ENCODE measurements at places on chromosomes 11 and 22.

DNA sequence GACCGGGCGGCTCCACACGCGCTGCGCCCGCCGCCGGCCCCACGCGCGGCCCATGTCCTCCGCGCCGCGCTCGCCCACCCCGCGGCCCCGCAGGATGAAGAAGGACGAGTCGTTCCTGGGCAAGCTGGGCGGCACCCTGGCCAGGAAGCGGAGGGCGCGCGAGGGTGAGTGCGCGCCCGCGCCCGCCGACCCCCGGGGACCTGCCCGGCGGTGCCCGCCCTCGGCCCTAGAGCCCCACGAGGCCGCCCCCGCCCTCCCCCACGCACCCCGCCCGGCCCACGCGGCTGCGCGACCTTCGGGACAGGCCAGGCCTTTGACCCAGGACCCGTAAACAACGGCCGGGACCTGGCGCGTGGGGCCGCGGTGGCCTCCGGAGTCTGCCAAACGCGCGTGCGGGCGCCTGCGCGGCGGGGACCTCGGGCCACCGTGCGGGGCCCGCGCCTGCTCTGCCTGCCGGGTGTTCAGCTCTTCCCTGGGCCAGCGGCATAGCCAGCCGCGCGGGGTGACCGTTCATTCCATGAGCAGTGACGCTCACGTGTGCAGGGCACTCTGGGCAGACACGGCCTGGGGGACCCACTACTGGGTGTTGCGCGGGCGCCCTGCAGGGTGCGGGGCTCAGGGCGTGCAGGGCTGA is at the start of gene PARVB:
Gene PARVB (plus strand): TSS at position 15 of the 634 bp plus-strand sequence. CDS start 38 bp downstream, at position 53.
- no peak for DNase-seq

DNA sequence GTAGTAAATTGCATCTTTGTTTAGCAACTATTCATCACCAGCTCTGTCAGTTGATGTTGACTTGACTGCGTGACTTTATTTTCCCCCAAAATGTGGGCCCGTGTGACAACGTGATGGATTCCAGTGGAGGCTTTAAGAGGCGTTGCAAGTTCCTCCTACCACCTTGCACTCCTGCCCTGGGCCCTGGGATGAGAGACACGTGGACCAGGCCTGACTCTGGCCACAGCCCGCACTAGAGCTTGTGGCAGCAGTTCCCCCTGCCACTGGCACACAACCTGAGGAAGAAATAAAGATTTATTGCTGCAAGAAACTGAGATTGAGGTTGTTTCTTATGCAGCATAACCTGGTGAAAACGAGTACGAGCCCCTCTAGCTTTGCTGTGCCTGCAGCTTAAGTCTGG is 31.9 kb downstream of the RASD2 start:
- peak; percentile 38 for DNase-seq

DNA sequence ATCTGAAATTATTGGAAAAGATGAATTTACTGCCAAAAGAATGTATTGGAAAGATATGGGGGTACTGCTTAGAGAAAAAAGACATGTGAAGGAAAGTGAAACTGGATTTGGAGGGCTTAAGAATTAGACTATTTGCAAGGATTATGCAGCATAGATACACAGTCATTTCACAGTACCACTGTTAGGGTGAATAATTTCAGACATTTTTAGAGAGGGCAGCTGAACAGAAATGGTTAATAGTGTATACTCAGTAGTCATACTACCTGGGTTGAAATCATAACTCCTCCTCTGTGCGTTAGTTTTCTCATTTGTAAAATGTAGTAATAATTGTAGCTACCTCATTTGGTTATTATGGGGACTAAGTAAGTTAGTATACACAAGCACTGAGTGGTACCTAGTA is 33.0 kb downstream of the GAS2 start:
- no peak for DNase-seq

- DNase-seq, result no peak
Measured at GRCh38 chr11:93907901-93908300, 57.5 kb upstream of the VSTM5 start.

DNA sequence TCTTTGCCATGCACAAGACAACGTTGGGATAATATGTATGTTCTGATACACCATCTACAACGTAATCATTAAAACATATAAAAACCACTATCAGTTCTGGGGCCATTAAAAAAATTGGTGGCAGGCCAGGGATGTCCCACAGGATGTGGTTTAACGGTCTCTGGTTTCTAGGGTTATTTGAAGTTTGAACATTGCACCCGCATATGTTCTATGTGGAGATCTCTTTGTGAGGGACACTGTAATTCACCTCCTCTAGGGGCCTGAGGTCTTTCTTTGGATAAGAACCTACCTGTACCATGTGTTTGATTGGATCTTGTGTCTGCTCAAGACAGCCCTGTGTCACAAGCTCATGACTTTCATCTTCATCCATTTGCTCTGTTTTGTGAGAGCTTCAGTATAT is 73.2 kb downstream of the GGTLC2 start:
- no peak for DNase-seq

GRCh38 chr11:33434294-33434693 is 177.1 kb downstream of the HIPK3 start:
- no peak for DNase-seq

DNA sequence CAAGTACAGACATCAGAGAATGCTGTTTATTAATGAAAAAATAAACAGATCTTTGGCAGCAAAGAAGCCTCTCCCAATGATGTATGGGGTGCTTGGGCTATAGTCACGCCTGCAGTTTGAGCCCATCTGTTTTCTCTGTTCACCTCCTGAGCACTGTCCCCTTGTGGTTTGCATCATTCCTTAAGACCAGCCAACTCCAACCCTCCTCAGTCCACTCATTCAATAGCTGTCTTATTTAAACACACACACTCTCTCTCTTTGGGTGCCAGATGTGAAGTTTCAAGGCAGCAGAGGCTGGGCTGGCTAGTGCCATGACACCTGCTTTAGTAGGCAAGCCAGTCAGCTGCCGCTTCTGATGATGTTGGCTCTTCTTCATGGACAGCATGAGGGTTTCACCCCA is 58.1 kb downstream of the POLD3 start:
- DNase-seq, result no peak

GRCh38 chr11:108516125-108516524 is 17.9 kb upstream of the POGLUT3 start:
- no peak for DNase-seq
